CD4-positive, alpha-beta T cell treated with Interleukin-15 for 4 hours (primary cell): ENCODE measurements at places on chromosomes 11 and 22.
A peak's percentile ranks its signal among the peaks of the same experiment; 100 is the strongest.

- no peak for DNase-seq
Measured at GRCh38 chr11:64244966-64245365, 1.8 kb downstream of the PPP1R14B start.

DNA sequence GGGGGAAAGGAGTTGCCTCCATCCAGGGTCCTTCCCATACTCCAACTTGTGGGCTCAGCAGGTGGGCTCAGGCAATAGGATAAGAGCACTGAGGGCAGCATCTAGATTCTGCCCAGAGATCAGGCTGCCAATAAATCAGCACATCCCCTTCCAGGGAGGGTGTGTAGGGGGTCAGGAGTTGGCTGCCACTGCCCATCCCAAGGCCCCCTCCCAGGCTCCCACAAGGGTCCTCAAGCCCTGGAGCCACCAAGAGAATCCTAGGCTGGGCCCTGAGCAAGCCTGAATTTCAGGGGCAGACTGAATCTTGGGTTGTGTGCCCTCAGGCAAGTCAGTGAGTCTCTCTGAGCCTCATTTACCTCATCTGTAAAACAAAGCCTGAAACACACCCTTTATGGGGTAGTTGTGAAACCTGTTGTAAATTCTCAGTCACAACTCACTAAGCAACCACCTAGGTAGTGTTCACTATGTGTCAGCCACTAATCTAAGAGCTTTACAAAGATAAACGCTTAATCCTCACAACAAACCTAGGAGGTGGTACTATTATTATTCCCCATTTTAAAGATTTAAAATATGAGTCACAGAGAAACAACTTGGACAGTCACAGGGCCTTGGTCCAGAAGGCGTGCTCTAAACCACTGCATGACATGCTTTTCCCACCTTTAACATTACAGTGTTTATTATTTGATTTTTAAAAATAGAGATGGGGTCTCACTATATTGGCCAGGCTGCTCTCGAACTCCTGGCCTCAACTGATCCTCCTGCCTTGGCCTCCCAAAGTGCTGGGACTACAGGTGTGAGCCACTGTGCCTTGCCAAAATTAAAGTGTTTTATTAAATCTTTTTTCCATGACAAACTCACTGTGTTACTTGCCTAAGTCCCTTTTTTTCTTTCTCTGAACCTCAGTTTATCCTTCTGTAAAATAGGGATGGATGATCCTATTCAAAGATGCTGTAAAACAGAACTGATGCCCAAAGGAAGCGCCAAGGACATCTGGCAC is 36.2 kb downstream of the LMO1 start:
- no peak for DNase-seq

DNA sequence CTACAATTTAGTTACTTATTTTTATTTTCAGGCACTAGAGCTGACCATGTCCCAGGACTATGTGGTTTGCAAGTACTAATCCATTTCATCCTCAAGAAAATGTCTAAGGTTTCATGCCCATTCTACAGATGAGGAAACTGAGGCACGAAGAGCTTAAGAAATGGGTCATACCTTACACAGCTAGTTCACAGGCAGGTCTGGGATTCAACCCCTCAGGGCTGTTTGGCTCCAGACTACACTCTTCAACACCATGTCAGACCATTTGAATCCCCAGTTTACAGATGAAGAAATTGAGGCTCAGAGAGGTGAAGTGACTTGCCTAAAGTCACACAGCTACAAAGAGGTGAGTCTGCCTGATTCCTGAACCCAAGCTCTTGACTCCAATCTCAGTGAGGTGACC is 144.1 kb downstream of the MIAT start:
- no peak for DNase-seq

DNA sequence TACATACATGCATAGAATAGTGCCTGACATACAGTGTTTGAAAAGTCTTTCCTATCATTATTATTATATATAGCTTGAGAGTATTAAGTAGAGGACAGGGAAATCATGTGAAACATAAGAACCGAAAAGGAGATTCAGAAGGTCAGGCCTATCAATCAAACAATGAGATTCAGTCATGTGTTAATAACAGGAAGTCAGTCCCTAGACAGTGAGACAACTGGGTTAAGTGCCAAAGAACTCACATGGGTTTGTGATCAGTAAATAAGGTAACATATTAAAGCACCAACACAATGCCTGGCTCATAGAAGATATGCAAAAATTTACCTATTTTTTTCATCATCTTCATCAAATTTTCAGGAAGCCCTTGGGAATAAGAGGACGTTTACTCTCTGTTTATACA is 174.3 kb upstream of the FAT3 start:
- DNase-seq = no peak

DNA sequence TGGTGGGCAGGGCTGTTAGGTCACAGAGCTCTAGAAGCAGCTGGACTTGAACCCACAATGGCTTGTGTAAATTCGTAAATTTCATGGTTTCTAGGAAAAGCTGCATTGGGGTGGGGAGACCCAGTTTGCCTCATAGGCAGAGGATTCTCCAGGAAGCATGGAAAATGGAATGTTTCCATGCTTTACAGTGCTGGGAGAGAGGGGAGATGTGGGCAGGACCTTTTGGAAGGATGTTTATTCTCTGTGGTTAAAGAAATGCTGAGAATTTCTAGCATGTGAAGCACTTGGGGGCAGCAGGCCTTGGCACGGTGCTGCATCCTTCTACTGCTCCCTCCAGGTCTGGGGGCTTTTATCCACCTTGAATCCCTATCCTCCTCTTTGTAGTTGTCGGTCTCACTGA is 46.3 kb downstream of the TRAF6 start:
- no peak for DNase-seq

GRCh38 chr11:96329419-96329818 is 13.6 kb downstream of the MAML2 start:
- DNase-seq = peak; percentile 9

DNA sequence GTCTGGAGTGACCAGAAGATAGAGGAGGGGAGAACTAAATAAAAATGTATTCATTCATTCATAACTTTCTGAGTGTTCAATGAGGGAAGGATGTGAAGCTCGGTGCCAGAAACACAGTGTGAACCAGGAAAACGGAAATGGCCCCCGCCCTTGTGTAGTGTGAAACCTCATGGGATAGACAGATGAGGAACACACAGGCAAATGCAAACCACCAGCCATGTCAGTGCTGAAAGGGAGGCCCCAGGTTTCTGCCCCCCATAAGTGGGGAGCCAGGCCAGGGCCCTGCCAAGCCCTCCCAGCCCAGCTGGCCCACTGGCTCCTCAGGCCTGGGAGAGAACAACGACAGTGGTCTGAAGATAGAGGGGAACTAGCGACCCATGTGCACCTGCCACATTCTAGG is 30.5 kb downstream of the LARGE1 start:
- no peak for DNase-seq

GRCh38 chr11:105870516-105871113 is 151.4 kb downstream of the MSANTD4 start:
- DNase-seq = no peak

DNA sequence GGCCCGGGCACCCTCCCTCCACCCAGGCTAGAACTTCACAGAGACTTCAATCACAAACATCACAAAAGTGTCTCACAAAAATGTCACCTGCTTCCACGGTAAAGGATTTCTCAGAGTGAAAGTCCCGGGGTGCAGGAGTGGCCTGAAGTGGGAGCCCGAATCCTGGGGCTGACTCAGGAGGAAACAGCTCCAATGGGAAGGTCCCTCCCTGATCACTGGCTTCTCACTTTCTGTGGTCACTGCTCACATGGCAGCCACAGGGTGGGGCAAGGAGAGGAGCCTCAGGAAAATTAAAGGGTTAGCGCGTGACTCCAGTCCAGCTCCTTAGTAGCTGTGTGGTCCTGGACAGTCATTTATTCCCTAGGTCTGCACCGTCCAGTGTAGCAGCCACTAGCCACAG is 564.5 kb upstream of the B3GAT1 start:
- no peak for DNase-seq

- DNase-seq = no peak
Measured at GRCh38 chr11:94656968-94657367, 89.8 kb downstream of the PIWIL4 start.

- no peak for DNase-seq
Measured at GRCh38 chr11:120564573-120565311, 53.2 kb downstream of the GRIK4 start.

DNA sequence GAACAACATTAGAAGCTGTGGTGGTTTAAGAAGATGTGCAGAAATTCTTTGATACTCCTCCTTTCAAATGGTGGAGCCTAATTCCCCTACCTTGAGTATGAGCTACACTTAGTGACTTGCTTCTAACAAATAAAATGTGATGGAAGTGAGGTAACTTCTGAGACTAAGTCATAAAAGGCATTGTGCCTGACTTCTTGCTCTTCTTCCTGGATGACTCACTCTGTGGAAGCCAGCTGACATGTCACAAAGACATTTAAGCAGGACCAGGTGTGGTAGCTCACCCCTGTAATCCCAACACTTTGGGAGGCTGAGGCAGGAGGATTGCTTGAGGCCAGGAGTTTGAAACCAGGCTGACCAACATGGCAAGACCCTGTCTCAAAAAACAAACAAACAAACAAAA is 3.9 kb upstream of the PLA2G3 start:
- DNase-seq = no peak

GRCh38 chr11:95827696-95828095 is 37.4 kb downstream of the CEP57 start:
- DNase-seq = no peak

DNA sequence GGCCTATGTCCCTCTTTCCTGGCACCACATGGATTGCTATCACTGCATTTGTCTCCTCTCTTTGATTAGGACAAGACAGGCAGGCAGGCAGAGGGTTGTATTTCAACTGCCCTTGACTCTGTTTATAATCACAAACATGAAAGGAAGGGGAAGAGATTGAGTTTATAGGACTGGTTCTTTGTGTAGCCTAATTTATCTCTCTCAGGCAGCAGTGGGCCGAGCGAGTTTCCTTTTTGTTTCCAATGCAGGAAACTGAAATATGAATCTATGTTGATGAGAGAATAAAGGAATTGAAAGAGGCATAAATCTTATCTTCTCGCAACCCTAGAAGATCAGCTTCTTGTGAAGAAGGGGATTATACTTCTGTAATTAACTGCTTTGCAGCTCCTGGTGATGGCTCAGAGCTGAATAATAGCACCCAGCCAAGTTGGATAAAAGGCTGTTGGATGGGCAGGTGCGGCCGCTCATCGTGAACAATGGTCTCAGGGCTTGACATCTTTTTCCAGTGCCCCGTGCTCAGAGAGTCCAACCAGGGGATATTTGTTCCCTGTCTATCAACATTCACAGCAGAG is 80.6 kb upstream of the SYT13 start:
- DNase-seq = no peak

GRCh38 chr11:95157824-95158223 is 68.2 kb downstream of the ENDOD1 start:
- no peak for DNase-seq

GRCh38 chr11:117172724-117173421 is 5.7 kb upstream of the SIDT2 start:
- no peak for DNase-seq

- DNase-seq = peak; percentile 95
Measured at GRCh38 chr22:30326706-30327362, at the start of gene TBC1D10A. TSS of gene TBC1D10A (minus strand) at chr22:30326941. CDS start at chr22:30326881, 60 bp downstream.

DNA sequence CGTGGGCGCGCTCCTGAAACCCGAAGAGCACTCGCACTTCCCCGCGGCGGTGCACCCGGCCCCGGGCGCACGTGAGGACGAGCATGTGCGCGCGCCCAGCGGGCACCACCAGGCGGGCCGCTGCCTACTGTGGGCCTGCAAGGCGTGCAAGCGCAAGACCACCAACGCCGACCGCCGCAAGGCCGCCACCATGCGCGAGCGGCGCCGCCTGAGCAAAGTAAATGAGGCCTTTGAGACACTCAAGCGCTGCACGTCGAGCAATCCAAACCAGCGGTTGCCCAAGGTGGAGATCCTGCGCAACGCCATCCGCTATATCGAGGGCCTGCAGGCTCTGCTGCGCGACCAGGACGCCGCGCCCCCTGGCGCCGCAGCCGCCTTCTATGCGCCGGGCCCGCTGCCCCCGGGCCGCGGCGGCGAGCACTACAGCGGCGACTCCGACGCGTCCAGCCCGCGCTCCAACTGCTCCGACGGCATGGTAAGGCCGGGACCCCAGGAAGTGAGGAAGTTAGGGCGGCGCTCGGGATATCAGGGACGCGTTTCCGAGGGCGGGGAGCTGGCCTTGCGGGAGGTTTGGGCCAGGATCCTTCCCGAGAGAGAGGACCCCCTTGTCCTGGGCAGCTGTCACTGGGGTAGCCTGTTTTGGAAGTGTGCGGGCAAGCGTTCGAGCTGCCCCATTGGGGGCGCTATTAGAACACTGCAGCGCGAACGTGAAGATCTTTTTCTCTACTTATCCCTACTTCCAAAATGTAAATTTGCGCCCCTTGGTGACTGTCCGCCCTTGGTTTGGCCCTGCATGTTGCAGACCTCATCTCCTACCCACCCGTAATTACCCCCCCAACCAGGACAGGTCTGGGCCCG is 796 bp downstream of the MYOD1 start:
- DNase-seq = no peak

- DNase-seq = no peak
Measured at GRCh38 chr11:118670063-118670462, 9.4 kb downstream of the TREH start.

DNA sequence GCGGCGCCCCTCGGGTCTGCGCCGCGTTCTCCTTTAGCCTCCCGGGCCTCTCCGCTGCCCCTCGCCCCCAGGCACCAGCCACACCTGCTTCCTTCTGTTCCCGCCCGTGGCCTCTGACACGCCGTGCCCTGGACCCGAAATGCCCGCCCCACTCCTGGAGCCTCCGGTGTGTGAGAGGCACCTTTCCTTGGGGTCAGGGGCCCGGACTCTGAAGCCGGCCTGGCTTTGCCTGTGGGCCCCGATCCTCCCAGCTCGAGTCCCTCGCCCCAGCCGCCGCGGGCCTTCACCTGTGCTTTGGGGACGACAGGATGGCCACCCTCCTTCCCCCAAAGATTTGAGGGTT is 661 bp upstream of the CDPF1 start:
- no peak for DNase-seq

- no peak for DNase-seq
Measured at GRCh38 chr11:30832831-30833230, 246.7 kb upstream of the MPPED2 start.

DNA sequence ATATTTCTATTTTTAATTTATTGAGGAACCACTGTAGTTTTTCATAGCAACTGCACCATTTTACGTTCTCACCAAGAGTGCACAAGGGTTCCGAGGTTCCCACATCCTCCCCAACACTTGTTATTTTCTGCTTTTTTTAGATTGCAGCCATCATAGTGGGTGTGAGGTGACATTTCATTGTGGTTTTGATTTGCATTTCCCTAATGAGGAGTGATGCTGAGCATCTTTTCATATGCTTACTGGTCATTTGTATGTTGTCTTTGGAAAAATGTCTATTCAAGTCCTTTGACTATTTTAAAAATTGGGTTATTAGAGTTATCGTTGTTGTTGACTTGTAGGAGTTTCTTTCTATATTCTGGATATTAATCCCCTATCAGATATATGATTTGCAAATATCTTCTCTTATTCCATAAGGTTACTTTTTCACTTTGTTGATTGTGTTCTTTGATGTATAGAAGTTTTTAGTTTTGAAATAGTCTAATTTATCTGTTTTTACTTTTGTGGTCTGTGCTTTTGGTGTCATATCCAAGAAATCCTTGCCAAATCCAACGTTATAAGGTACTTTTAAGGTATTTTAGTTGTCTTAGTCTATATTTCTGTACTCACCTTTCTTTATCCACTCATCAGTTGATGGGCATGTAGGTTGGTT is 9.0 kb downstream of the NEAT1 start:
- DNase-seq = peak; percentile 61
